ENCODE measurements at places on chromosomes 2 and 18. TPM values are rescaled to one million over a fixed set of nuclear protein-coding genes. Genes with fewer than 3 reads are reported as not detected.

DNA sequence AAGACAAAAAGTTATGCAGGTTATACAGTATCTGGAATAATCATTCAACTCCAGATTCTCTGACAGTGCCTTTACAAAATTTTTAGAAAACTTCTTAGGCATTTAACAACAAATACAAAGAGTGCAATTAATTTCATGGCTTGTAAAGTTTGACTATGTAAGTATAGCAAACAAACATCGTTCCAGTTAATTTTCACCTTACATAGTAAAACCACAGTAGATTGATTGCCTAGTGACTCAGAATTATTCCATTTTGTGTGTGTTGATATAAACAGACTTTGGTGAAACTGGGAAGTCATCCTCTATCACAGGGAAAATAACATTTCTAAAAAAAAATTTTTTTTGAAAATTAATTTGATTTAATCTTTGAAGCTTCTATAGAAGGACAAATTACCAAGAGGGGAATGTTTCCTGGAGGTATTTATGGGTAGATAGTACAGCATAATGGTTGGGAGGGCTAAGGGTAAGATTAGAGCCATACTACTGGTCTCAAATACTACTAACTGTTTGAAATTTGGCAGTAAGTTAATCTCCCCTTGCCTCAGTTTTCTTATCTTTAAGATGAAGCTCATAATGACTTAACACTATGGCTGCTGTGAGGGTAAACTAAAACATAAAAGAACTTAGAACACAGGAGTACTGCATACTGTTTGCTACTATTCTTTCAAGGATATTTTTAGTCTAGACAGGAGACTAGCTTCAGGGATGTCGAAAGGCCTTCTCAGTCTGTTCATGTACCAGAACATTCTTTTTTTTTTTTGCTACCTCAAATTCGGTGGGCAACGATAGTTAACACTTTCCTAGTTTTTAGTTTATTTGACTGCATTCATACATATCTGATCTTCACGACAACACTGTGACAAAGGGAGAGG is 19.6 kb downstream of the NDUFAF7 start:
- DNase-seq, result no peak
- no peaks in the 10 kb centered on the region for H3K4me1 ChIP-seq
- no peaks in the 10 kb centered on the region for H3K27me3 ChIP-seq
- no peak overlapping the region for H3K4me3 ChIP-seq
- H3K36me3 ChIP-seq, result peaks cover 96% of the 10 kb centered on the region

DNA sequence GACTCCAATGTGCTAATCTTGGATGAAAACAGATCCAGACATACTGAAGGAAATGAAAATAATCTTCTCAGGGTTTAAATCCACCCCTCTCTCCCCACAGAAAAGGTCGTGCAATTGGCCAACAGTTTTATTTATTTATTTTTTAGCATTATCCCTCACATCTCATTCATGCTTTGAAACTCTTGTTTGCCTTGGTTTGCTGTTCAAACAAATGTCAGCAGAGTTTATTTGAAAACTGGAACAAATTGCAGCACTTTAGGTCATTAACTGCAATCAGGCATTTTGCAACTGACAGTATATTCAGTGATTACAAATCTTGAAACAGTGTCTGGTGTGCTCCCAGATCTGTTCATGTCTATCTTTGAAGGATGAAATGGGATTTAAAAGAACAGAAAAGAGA is 220.6 kb downstream of the SLC4A10 start:
- H3K4me3 ChIP-seq, result no peak overlapping the region
- H3K27me3 ChIP-seq, result no peaks in the 10 kb centered on the region
- no peak for DNase-seq

DNA sequence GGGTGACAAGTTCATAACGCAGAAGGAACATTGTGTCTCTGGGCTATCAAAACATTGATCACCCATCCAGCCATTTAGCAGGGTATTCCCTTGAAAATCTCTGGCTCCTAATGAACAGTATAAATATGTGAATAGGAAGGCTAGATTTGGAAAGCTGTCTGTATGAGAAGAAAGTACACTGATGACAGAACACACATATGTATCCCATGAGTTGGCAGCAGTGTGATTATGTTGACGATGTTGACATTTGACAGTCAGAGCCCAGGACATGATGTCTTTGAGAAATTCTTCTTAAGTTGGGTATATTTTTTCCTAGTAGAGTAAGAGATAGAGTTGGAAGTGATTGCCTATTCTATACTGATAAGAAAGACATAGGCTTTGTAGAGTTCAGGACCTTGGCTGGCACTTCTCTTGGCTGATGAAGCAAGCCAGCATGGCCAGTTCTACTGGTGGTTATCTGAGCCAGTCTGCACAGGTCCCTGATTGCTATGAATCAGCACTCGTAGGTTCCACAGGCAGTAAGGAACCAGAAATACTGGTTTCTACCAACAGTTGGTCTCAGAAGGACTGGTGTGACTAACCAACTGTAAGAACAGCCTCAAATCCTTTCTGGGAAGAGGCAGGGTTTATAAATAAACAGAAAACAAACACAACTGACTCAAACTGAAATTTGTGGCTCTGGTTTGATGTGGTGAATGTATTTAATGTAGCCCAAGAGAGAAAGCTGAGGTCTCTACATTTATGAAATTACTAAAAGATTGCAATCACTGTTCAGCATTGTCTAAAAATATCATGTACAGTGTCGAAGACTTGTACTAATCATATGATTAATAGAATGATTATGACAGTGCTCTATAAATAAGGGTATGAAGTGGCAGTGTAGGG is 43.9 kb upstream of the RAPH1 start:
- H3K27me3 ChIP-seq, result no peaks in the 10 kb centered on the region
- no peaks in the 10 kb centered on the region for H3K36me3 ChIP-seq
- H3K4me3 ChIP-seq, result no peak overlapping the region
- H3K27ac ChIP-seq, result no peak overlapping the region
- DNase-seq, result no peak
- H3K4me1 ChIP-seq, result peaks cover 7% of the 10 kb centered on the region

DNA sequence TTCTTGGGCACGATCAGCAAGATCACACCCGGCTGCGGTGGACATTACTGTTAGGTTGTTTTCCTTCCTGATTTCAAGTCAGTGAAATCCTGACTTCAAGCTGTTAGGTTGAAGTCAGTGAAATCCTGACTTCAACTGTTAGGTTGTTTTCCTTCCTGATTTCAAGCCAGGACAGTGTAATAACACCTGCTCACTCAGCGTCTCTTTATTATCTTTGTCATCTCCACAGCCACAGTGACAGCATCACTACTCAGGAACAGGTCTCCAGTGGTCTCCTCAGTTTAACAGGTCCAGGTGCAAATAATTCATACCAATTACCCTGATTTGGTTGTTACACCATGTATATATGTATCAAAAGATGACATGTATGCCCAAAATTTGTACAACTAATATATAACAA is 208.1 kb upstream of the REG3G start:
- H3K4me3 ChIP-seq, result no peak overlapping the region
- DNase-seq, result no peak
- no peaks in the 10 kb centered on the region for H3K36me3 ChIP-seq

GRCh38 chr2:234863043-234863934 is 88.5 kb upstream of the SH3BP4 start:
- H3K36me3 ChIP-seq, result no peaks in the 10 kb centered on the region
- DNase-seq, result no peak
- peaks cover 3% of the 10 kb centered on the region for H3K4me1 ChIP-seq
- H3K27me3 ChIP-seq, result no peaks in the 10 kb centered on the region

GRCh38 chr2:3644891-3645605 is 13.0 kb upstream of the ALLC start:
- H3K4me1 ChIP-seq, result no peaks in the 10 kb centered on the region
- H3K27me3 ChIP-seq, result no peaks in the 10 kb centered on the region
- no peak overlapping the region for H3K27ac ChIP-seq
- DNase-seq, result no peak

DNA sequence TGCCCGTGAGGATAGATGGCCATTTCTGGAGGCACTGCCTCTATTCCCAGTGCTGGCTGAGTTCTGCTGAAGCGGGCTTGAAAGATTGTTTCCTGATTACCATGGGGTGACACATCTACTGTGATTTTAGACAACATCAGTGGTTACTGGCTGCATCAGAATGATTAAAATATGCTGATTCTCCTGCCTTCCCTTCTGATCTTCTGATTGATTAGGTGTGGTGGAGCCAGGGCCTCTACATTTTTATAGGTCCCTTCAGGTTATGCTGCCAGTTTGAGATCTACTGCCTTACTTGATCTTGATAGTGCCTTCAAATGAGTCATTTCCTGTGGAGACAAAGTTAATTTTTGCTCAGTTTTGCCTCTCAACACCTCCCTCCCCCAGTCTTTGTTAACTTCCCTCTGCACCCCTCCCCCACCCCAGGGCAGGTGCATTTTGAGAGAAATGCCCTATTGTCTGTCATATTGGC is 31.6 kb upstream of the SNORC start:
- H3K27me3 ChIP-seq, result no peaks in the 10 kb centered on the region
- H3K4me3 ChIP-seq, result no peak overlapping the region
- no peak for DNase-seq
- H3K4me1 ChIP-seq, result peaks cover 13% of the 10 kb centered on the region
- peaks cover 48% of the 10 kb centered on the region for H3K36me3 ChIP-seq
- no peak overlapping the region for H3K27ac ChIP-seq

- H3K36me3 ChIP-seq, result no peaks in the 10 kb centered on the region
These were observed 350.2 kb downstream of the RIT2 start for GRCh38 chr18:42765302-42765701.

- no peak for DNase-seq
- peak overlapping the region; percentile 62 for H3K4me3 ChIP-seq
- peaks cover 50% of the 10 kb centered on the region for H3K4me1 ChIP-seq
- H3K27ac ChIP-seq, result peak overlapping the region; percentile 94
- H3K36me3 ChIP-seq, result peaks cover 10% of the 10 kb centered on the region
These were observed 117.6 kb downstream of the SMAD7 start for GRCh38 chr18:48832938-48833700.

Gene CSRNP3
- polyA plus RNA-seq, result 2.4 TPM

Gene CAMKMT
- polyA plus RNA-seq, result 6.2 TPM

Gene SP110
- 10.4 TPM for polyA plus RNA-seq

Gene TTL
- polyA plus RNA-seq, result 19.6 TPM
